ENCODE measurements at places on chromosomes 3 and 15.

GRCh38 chr15:74631408-74631807, 15.8 kb downstream of the CLK3 start:
- DNase-seq: no peak

DNA sequence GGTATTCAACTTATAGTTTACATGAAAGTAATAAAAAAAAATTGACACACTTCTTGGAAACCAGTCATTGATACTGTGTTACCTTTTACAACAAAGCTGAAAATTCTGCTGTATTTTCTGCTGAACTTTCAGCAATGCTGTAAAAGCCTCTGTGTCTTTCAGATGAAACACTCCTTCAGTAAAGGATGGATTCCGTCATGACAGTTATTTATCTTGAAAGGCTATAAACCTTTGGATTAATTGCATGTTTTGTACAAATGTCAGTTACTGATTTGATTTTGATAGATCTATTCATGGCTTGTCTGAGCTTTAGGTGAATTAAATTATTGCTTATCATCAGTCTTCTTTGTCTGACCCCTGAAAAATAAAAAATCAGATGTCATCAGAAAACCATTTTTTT, 355.1 kb downstream of the NAALADL2 start:
- DNase-seq: no peak

DNA sequence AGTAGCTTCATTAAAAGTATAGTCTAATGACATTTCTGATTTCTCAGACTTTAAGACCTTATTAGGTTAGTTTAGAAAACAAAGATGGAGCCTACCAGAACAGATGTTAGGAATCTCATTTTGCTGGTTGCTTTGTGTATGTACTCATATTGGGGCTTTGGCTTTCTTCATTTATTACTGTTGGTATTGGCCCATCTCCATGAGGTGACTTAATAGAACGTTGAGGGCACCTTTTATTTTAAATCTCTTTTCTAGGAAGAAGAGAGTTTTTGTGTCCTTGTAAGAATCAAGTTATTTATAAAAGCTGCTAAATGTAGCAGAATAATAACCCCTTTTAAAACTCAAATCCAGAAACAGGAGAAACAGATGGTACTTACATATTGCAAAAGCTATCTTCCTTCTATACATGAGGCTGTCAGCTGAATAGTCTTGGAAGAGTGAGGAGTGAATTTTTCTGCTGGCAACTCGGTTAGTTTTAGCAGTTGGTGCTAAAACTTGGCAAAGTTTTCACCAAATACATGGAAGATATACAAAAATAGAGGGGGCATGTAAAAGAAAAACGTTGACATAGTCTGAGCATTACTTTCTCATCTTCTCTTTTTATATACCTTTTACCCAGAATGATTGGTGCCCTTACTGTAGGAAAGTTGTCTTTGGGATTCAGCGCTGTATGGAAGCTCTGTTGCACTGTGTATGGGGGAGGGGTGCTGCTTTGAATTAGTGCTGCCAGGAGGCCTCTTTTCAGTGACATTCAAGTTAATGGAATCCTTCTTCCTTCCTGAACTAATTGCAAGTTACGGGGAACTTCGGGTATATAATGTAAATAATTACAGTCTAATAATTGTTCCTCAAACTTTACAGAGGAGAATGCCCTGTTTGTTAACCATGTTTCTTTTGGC, 35.8 kb downstream of the CTNNB1 start:
- DNase-seq: peak; percentile 47

DNA sequence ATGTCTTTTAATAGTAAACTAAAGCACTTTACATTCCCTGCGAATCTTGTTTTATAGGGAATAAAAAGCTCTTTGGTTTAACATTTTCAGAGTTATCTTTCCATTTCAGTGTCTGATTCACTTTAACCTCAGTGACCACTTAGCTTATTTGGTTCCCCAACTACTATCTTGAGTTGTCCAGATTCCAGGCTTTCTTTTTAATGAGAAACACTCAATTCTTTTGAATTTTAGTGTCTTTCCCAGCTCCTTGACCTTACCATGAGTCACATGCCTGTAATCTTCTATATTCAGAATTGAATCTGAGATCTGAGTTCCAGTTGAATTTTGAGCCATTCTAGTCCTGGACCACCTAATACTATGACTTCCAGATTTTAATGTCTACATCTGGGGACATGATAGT, 144.4 kb downstream of the KCNAB1 start:
- DNase-seq: peak; percentile 21

- DNase-seq: no peak
Measured at GRCh38 chr3:122183893-122184590, 574 bp downstream of the CASR start.

DNA sequence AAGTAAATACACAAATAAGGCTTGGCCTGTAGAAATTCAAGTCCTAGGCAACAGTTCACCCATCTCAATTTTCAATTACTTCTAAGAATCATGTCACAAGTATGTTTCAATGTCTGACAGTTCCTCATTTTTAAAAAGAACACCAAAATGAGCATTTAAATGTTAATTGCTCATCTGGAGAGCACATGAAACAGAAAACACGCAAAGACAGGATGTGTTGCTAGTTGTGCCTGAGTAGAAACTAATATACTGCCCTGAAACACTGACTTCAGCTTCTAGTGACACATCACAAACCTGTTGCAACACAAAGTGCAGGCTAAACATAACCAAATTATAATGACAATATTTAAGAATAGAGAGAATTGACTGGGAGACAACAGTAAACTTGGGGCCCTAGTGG, 167.3 kb upstream of the THBS1 start:
- DNase-seq: peak; percentile 35

DNA sequence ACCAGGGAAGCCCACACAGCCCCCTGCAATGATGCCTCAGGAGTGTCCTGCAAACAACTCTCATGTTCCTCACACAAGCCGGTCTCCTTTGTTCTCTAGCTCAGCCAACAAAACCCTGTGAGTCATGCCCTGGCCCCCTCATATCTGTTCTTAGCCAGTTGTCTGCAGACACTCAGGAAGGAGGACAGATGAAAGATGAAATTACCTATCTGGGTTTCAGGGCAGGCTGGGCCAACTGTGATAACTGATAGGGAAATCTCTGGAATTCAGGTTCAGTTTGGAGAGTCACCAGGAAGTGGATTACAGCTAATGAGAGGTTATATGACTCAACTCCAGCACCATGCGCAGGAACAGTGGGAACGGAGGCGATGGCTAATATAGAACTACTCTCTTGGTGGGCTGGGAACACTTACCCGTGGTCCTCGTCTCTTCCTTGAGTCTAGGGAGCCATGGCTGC, 352.0 kb upstream of the ADAMTS9 start:
- no peak for DNase-seq

DNA sequence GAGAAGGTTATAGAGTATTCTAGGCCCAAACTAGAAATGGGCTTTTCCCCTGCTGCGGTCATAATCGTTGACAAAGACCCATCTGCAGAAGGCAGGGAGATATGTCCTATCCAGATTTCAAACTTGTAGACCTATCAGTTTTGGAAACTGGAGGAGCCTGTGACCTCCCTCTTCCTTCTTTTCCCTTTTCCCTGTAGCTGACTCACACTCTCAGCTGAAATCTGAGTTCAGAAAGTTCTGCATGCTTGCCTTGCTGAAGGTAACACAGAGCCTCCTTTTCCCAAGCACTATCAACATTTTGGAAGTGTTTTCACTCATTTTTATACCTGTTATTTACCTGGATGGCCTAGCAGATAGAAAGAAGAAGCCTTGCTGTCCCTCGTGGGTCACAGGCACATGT, 59.1 kb upstream of the PSMD6 start:
- DNase-seq: peak; percentile 33

DNA sequence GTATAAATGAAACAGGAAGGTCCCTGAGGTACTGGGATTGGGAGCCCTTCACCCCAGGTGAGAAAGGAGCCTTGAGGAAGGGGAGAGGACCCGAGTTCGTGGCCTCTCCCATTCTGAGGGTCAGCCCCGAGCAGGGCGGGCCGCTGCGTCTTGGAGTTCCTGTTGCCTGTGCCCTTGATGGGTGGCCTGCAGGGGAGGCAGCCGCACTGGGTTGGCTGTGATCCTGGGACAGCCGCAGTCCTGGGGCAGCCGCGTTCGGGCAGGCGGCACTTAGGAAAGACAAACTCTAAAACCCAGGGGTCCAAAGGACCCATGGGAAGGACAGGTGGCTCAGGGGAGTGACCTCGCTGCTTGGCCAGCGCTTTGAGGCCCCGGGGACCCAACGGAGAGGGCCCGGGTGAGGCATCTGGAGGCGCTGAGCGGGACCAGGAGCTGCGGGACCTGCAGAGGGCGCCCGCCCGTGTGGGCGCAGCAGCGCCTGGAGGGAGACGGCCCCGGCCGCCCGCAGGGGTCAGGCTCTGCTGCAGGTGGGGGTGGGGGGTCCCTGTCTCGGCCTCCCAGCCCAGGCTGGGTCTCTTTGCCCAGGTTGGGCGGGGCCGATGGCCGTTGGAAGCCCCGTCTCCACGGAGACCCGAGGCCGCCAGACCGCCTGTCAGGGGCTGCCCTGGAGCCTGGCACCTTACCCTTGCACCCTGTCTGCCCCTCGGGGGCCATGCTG, 65.1 kb downstream of the HMCES start:
- DNase-seq: no peak

DNA sequence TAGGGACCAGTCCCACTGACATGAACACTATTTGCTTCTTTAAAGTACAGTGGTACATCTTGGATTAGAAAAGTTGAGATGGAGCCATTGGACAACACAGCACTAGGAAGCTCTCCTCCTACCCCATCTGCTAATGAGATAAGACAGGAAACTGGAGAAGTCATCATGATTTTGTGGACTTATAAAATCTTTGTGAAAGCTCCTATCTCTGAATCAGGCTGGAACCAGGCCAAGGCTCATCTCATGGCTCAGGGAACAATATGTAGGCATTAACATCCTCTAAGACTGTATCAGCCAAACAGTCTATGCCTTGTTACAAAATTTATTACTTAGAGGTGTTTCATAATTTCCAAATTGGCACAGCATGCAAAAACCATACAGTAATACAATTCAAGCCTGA, 84.1 kb downstream of the BOC start:
- DNase-seq: no peak

DNA sequence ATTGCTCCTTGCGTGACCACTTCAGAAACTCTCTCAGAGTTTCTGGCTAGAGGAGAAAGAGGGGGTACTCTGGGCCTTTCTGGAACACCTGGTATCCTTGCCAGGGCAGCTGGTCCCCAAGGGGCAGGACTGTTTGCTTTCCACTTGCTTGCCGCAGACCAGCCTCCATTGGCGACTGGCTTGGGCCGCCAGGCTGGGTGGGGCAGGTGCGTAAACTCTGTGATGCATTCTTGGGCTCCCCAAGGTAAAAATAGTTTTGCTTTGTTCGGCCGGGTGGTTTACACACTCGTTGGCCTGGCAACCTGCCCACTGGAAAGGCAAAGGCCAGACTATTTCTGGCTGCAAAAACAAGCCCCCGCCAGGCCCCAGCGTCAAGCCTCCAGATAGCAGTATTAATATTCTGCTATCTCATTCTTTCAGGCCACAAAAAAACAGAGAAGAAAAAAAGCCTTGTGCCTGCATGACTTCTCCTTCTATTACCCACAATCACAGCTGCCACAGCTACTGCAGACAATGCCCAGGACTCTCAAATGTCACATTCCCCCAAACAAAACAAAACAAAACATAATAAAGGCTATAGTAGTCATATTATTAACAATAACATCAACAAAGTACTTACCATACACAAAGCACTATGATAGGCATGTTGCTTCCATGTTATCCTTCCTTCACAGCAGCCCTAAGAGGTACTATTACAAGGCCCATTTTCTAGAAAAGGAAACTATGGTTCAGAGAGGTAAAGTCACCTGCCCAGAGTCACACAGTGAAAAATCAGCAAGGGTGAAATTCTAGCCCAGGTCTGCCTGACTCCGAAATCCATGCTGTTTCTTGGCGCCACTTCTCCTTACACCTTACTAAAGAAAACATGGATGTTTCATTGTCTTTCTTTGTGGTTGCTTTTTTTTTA, 14.0 kb upstream of the SSUH2 start:
- peak; percentile 21 for DNase-seq

GRCh38 chr15:65476903-65477302, 40.6 kb downstream of the DPP8 start:
- peak; percentile 90 for DNase-seq

DNA sequence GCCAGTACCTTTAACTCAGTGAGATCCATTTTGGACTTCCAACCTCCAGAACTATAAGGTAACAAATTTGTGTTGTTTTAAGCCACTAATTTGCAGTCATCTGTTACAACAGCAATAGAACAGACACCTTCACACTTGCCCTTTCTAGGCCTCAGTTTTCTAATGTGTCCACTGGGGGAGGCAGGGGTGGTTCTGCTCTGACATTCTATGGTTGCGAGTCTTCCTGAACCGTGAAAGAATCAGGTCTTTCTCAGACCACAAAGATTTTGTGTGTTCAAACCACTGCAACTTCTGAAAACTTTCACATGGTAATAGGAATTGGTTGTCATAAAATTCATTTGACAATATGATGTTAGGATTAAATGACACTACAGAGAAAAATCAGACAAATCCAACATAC, 26.8 kb upstream of the CSTA start:
- DNase-seq: no peak

DNA sequence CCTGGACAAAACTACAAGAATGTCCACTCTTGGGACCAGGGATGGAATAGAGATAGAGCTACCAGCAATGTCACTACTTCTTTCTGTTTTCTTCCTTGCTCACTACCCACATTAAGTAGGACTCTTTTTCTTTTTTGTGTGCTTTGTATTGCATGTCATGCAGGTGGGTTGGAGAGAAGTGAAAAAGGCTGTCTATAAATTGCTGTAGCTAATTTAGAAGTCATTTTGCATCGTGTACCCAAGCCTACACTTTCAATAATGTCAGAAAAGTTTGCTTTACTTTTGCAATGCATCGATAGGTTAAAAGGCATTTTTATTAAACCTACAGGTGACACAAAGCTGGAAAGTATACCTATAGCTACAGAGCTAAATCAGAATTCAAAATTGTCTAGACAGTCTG, 58.9 kb downstream of the GTF2E1 start:
- no peak for DNase-seq

- peak; percentile 68 for DNase-seq
Measured at GRCh38 chr3:111627092-111627491, 31.9 kb upstream of the ZBED2 start.

DNA sequence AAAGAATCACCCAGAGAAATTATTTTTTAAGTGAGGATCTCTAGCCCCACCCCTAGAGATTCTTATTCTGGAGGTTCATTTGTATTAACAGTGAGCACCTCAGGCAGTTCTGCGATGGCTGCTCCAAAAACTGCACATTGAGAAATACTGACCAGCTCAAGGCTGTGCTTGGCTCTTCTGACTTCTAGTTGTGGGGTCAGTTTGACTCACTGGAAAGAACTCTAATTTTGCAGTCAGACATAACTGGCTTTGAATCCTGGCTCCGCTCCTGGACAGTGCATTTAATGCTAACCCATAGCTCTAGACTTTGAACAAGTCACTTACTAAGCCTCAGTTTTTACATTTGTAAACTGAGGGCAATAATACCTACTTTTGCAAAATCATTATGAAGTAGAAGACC, 123.6 kb upstream of the SKOR1 start:
- DNase-seq: peak; percentile 64

GRCh38 chr3:53534676-53535400, 40.4 kb downstream of the CACNA1D start:
- no peak for DNase-seq

DNA sequence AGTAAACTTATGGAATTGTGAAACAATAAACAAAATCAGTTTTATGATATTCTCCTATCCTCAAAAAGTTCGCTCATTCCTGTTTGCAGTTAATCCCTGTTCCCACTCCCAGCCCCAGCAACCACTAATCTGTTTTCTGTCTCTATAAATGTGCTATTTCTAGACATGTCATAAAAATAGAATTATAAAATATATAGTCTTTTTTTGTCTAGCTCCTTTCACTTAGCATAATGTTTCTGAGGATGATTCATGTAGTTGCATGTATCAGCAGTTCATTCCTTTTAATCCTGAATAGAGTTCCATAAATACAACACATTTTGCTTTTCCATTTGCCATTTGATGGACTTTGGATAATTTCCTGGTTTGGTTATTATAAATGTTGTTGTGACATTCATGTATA, 140.0 kb downstream of the KCNAB1 start:
- DNase-seq: no peak

Data from IMR-90 (cell line).